ENCODE measurements at places on chromosomes 13 and 19.

DNA sequence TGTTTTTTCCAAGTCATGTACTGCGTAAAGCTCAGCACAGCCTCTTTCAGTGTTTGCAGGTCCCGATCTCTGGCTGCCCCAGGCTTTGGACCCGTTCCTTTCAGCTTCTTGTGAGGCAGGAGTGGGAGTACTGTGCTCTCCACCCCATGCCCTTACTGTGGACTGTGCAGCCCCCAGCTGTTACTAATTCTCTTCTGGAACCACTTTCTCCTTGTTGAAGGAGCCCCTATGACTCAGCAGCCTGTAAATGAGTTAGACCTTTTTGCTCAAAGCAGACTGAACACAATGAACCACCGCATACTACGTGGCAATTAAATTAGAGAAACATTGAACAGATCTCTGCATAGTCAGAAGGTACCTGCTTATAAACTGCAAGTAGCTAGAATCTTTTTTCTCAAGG, 39.0 kb downstream of the SERTM1 start:
- no peak for DNase-seq

GRCh38 chr19:30068528-30069395, 126.7 kb downstream of the URI1 start:
- no peak for DNase-seq

DNA sequence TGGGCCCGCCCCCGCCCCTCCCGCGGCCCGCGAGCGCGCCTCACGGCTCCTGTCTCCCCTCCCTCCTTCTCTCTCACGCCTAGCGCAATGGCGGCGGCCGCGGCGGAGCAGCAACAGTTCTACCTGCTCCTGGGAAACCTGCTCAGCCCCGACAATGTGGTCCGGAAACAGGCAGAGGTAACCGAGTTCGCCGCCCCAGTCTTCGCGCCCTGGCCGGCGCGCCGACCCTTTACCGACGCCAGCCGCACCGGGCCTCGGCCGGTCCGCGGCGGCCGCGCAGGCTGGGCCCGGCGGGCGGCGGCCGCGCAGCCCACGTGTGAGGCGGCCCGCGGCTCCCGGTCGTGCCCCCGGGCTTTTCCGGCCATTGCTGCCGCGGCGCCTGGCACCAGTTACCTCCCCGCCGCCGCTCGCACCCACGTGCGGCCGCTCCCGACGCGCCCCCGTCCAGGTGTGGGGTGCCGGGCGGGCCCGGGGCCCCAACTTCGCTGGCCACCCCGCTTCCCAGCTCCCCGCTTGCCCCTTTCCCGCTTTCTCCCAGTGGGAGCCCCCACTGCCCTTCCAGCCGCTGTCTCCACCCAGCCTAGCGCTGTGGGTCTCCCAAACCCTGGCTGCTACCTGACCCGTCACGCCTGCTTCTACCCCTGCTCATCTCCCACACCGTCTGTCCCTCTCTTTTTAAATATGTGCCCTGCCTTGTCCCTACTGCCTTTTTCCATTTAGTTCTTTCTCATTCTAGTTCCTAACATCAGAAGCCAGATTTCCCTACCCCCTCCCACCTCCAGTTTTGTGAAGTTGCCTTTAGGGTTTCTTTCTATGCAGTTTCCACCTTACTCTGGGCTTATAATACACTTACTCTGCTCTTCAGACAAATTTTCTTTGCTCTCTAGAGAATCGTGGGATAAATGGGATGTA, 23.4 kb downstream of the IPO5 start:
- peak; percentile 34 for DNase-seq

- no peak for DNase-seq
Observed at GRCh38 chr13:50936679-50937078, 27.1 kb downstream of the RNASEH2B start.

- DNase-seq = peak; percentile 77
Observed at GRCh38 chr19:3606690-3607289, at the start of gene TBXA2R. Gene TBXA2R, minus strand, starts transcription at chr19:3606875. Its CDS starts 6,241 bp downstream, at chr19:3600634.

DNA sequence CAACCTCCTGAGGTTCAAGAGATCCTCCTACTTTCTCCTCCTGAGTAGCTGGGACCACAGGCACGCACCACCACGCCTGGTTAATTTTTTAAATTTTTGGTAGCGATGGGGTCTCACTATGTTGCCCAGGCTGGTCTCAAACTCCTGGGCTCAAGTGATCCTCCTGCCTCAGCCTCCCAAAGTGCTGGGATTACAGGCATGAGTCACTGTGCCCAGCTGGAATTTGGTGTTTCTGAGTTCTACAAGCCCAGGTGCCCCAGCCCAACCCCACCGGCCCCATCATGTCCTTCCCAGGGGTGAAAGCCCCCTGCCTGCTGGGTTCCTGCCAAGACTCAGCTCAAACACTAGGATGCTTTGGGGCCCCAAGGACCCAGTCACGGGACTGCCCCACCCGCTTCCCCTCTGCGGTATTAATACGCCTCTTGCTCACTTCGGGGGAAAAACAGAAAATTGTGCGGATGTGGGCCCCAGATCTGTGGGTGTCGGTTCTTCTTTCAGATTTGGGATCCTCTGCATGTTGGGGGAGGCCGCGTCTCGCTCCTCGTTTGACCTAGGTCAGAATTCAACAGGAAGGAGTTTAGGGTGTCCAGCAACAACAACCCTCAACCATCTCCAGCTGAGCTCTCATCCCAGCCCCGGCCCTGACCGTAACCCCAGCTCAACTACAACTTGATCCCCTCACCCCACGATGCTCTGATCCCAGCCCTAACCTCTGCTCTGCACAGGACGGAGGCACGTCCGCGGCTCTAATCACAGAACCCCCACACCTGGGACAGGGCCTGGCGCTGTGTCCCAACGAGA, 3.7 kb upstream of the FCER2 start:
- DNase-seq = peak; percentile 86

GRCh38 chr19:29162694-29163093, 50.3 kb downstream of the UQCRFS1 start:
- no peak for DNase-seq

DNA sequence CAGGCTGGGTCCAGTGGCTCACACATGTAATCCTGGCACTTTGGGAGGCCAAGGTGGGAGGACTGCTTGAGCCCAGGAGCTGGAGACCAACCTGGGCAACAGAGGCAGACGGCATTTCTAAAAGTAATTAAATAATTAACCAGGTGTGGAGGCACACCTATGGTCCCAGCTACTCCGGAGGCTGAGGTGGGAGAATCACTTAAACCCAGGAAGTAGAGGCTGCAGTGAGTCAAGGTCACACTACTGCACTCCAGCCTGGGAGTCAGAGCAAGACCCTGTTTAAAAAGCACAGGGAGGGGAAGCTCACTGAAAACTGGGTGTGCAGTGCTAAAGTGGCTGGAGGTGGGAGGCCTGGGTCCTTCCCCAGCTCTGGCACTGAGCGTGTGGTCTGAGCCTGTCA, 9.7 kb downstream of the LATS2 start:
- no peak for DNase-seq

DNA sequence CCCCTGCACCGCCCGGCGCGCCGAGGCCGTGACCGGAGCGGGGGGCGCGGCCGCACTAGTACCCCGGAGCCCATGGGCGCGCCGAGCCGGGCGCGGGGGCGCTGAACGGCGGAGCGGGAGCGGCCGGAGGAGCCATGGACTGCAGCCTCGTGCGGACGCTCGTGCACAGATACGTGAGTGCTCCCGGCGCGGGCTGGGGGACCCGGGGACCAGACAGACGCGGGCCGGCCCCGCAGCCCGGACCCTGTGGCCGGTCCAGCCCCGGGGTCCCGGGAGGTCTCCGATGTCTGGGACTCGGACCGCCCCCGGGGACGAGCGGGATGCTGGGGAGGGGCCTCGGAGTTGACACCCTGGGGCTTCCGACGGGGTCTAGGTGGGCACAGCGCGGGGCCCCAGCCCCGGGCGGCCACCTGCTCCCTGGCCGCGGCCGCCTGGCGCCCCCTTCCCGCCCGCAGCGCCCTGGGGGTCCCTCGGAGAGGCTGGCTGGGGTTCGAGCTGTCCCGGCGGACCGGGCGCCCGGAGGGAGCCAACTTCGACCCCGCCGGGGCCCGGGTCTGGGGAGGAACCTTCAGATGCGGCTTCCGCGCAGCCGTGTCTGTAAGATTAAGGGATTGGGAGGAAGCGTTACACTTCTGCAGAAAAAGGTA, 568 bp downstream of the ATP11A start:
- peak; percentile 49 for DNase-seq

DNA sequence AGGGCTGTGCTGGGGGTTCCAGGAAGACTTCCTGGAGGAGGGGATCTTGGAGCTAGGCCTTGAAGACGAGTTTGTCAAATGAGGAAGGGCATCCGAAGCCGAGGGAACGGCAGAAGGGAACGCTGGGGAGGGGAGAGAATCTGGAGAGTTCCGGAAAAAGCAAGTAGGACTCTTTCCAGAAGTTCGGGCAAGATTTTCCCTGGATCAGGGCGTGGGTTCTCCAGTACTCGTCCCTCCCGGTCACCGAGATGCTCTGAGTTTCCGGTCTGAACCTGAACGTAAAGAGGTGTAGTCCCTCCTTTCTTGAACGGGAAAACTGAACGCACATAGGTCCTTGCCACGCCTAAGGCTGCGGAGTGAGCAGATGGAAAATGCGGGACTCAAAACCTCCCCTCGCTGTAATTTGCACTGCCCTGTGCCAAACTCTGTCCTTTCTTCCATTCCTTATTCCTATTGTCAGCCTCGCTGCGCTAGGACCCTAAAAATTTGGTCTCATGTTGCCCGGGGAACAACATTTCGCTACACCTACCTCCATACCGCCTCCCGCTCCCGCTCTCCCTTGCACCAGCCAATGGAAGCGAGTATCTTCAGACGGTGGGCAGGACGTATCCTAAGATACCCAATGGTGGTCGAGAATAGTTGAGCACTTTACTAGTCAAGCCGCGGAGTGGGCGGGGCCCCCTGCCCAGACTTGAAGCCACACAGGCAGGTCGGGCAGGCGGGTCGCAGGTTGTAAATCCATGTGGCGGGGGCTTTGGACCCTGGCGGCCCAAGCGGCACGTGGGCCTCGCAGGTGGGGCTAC, at the start of gene GTPBP3:
Gene GTPBP3 (plus strand): TSS at position 682 of the 803 bp plus-strand sequence. CDS start 59 bp downstream, at position 741.
- peak; percentile 99 for DNase-seq

- no peak for DNase-seq
Observed at GRCh38 chr13:76481738-76482137, 404.5 kb downstream of the KCTD12 start.

DNA sequence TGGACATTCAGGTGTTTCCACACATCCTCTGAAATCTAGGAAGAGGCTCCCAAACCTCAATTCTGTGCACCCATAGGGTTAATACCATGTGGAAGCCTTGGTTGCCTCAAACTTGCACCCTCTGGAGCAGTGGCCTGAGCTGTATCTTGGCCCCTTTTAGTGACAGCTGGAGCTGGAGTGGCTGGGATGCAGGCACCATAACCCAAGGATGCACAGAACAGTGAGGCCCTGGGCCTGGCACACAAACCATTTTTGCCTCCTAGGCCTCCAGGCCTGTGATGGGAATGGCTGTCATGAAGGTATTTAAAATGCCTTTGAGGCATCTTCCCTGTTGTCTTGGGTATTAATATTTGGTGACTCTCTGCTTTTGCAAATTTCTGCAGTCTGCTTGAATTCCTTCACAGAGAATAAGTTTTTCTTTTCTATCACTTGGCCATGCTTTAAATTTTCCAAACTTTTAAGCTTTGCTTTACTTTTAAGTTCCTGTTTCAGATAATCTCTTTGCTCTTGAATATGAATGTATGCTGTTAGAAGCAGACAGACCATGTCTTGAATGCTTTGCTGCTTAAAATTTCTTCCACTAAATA, 1594.5 kb upstream of the PCDH20 start:
- peak; percentile 1 for DNase-seq

- no peak for DNase-seq
Observed at GRCh38 chr19:16702123-16702522, 17.5 kb upstream of the NWD1 start.

GRCh38 chr13:79451500-79451962, 29.4 kb upstream of the NDFIP2 start:
- peak; percentile 97 for DNase-seq

DNA sequence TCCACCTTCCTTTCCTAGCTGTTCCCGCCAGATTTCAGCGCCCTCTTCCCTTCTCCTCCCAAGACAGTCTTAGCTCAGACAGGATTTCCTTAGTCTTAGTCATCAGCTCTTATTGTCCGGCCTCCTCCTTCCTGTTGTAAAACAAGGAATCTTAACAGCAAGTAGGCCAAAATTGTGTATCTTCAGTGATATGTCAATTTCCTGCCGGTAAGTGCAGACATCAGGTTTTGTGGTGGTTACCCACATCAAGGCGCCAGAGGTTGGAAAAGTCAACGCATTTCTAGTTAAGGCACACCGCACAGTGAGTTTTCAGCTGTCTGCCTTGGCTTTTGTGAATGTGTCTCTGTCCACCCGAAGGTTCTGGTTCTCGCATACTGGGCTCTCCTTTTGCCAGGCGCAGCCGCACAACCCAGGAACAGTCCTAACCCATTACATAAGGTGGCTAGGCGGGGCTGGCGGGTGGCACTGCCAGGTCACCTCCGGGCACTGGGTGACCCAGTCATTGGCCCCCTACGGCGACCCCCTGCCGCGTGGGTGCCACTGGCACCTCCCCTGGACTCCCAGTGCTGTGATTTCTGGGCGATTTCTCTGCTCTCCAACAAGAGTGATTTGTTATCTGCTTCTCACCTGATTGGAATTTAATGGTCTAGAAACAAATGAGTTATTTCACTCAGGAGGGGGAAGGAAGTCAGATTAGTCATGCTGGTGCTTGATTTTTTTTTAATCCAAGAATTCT, 12.9 kb downstream of the COL4A2 start:
- peak; percentile 50 for DNase-seq

- DNase-seq = no peak
Observed at GRCh38 chr13:47708386-47708785, 292.7 kb downstream of the SUCLA2 start.

GRCh38 chr19:3762130-3762473, 380 bp upstream of the MRPL54 start:
- no peak for DNase-seq

- DNase-seq = no peak
Observed at GRCh38 chr19:400976-401865, 7.7 kb downstream of the C2CD4C start.

- no peak for DNase-seq
Observed at GRCh38 chr13:67946131-67946530, 716.0 kb upstream of the PCDH9 start.

DNA sequence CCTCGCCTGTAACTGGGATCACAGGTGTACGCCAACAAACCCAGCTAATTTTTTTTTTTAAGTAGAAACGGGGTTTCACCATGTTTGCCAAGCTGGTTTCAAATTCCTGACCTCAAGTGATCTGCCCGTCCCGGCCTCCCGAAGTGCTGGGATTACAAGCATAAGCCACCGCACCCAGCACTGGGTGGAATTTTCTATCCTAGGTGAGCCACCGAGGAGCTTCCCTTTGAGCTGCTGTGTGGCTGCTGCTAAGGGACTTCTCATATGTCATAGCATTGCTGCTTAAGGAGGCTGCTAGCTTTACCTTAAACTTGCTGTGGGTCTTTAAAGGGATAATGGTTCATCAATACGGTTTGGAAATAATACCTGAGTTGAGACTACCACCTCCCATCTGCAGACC, 2.9 kb upstream of the AMER2 start:
- no peak for DNase-seq

- no peak for DNase-seq
Observed at GRCh38 chr13:75628801-75629200, 7.3 kb upstream of the LMO7 start.

DNA sequence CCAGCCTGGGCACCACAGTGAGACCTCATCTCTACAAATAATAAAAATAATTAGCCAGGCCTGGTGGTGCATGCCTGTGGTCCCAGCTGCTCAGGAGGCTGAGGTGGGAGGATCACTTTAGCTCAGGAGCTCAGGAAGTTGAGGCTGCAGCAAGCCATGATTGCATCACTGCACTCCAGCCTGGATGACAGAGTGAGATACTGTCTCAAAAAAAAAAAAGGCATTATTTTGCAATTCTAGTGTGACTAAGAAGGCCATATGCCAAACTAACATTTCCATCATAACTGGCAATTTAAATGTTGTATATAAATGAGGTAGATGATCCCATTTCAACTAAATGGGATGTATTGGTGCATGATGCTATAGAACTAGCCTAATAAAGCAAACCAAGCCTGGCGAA, 632.8 kb upstream of the KLF12 start:
- no peak for DNase-seq

All from stimulated activated CD4-positive, alpha-beta T cell treated with anti-CD3 and anti-CD28 coated beads, Interleukin-15, amount 100 ng/mL, for 24 hours (primary cell).